Right renal cortex interstitium (tissue), 3 donors: ENCODE measurements at places on chromosomes 13 and 19.

DNA sequence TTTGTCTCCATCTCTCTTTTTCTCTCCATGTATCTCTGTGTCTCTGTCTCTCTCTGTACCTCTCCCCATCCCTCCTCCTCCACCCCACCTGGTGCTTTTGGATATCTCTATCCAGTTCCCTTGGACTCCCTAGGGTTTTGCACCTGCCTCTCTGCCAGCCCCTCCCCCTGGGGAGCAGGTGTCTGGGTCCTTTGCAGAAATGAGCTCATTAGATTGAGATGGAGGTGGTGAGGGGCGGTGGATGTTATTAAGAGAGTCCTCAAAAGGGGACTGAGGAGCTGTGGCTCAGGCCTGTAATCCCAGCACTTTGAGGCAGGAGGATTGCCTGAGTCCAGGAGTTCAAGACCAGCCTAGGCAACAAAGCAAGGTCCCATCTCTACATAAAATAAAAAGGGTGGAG is 2.1 kb downstream of the KCNN4 start:
- DNase-seq, result no peak

DNA sequence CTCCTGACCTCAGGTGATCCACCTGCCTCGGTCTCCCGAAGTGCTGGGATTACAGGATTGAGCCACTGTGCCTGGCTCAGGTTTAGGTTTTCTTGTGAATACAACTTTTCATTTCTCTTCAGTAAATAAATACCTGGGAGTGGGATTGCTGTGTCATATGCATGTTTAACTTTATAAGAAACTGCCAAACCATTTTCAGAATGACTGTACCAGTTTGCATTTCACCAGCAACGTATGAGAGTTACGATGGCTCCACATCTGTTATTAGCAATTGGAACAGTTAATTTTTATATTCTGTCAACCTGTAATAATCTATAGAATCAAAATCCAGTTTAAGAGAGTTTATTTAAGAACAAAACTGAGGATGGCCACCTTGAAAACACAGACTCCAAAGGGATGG is 52.2 kb downstream of the TEX26 start:
- DNase-seq, result no peak

DNA sequence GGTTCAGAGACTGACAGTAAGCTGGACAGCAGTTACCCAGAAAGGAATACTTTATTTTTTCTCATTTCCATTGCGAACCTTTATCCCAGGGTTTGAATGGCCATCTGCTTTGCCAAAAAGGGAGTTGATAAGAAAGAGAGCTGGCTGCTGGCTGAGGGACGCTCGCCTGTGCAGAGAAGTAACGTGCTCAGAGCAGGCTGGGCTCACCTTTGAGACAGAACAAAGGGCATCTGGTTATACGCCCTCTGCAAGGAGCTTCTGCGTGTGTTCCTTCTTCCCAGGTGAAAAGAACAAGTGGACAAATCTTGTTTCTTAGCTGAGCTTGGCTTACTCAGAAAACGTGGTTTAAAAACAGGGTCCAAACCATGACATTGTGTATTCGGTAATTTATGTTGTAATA is 47.4 kb downstream of the EFNB2 start:
- DNase-seq, result no peak

GRCh38 chr19:33150852-33151518 is 19.1 kb downstream of the WDR88 start:
- DNase-seq, result no peak

DNA sequence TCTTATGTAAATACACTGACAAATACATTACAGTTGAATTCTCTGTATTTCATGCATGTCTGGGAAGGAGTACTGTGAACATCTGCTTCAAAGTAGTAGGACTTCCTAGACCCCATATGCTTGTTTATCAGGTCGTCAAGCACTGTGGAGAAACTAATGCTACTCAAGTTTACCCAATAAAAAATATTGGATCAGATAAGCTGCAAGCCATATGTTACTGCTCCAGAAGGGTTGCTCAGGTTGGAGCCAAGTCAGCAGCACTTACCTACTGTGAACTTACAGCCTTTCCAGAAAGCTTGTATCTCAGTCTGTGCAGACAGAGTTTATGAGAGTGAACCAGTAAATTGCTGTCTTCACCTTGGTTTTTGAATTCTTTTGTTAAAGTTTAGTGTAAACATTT is 36.2 kb downstream of the SLAIN1 start:
- no peak for DNase-seq

GRCh38 chr19:17327654-17328516 is 6.8 kb downstream of the ANO8 start:
- no peak for DNase-seq

- DNase-seq, result no peak
Measured at GRCh38 chr19:32176591-32176990, 168.8 kb upstream of the ZNF507 start.

DNA sequence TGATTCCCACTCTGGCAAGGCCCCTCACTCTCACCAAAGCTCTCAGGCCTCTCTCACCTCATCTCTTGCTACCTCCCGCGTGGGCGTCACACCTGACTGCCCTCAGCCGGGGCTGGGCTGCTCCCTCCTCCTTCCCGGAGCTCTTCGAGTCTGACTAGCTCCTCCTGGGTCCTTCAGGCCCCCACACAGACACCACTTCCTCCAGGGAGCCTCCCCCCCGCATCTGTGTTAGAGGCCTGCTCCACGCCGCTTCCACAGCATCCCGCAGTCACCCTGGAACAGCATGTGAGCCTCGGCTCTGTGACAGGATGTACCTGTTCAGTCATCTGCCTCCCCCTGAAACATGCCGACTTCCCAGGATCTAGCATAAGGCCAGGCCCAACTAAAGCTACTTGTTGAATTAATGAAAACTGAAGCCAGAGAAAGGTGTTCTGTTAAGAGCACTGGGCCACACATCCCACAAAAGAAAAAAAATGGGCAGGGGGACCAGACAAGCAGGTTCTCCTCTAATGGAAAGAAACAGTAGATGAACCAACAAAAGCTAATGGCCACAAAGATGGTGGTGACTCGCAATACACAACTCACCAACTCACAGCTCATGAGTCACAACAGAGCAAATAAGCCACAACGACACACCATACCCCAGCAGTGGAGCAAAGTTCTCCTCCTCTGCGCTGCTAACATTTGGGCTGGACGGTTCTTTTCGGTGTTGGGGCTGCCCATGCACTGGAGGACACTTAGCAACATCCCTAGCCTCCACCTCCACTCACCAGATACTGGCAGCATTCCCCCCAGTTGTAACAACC is 3.0 kb downstream of the PPP6R1 start:
- DNase-seq, result no peak

GRCh38 chr13:59823486-59823885 is 340.2 kb downstream of the DIAPH3 start:
- no peak for DNase-seq

GRCh38 chr19:8034178-8034525 is 18.4 kb upstream of the CCL25 start:
- no peak for DNase-seq

GRCh38 chr13:29802621-29803020 is 47.8 kb downstream of the UBL3 start:
- no peak for DNase-seq
